HCEC 1CT (cell line): ENCODE measurements at places on chromosomes 1 and 21.

DNA sequence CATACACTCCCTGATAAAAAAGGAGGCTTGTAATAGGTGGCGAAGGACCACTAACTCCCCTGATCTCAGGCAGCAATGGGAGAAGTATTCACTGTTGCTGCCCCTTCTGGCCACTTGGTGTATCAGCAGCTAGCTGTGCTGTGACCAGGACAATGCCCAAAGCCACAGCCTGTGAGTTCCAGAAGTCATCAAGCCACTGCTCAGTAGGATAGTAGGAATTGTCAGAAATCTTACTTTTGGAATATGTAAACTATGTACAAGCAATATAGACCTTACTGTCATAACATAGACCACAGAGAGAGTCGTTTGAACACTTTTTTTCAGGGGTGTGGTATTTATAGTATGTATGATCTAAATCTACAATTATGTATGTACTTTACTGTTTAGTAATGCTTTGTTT, 248.3 kb upstream of the CAMK1G start:
- DNase-seq, result peak; percentile 33

DNA sequence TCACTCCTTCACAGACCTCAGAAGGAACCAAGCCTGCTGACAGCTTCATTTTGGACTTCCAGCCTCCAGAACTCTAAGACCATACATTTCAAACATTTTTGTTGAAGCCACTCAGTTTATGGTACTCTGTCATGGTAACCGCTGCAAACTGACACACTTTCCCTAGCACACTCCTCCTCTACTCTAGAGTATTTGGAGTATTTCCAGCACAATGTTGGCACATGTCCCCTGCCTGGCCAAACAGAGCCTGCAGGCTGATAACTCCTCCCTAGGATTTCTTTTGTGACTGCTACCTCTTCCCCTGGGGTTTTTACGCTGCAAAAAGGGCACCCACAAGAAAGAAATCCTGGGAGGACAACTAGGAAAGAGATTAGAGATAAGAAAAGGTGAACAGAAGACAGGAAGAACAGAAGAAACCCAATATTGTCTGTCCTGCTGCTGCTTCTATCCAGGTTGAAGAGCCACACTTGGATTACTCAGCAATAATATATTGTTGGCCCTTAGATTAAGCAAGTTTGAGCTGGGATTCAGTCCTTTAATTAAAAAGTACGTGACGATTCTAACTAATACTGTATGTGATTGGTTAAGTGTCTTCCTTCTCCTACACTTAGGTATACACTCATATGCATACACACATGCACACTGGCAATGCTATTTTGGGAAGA, 844.1 kb downstream of the LTN1 start:
- no peak for DNase-seq

DNA sequence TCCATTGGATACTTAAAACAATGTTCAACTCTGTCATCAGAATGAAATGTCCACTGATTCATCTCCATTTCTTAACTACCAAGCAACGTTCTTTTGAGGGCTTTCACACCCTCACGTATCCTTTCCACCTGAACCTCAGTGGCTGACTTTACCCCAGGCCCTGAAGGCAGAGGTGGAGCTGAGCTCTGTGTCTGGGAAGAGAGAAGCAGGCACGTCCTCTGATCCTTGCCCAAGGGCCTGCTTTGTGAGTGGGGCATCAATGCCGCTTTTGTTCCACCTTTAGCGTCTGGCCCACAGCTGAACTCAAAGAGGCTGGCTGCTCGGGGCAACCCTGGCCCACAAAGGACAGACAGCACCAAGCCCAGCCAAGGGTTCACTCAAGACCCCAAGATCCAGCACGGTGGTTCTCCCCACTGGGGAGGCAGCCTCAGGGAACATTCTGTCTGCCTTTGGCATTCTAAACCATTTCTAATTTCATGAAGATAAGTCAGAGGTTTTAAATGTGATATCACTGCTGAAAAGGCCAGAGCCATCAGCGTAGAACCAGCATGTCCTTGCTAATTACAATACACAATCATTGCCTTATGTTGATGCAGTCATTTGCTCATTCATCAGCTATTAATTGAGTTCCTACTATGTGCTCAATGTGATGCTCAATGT, 126.0 kb upstream of the UBE2U start:
- DNase-seq, result no peak

- no peak for DNase-seq
These were observed 153.3 kb upstream of the BEND5 start for GRCh38 chr1:48930011-48930410.

GRCh38 chr1:204478172-204478899, 16.3 kb downstream of the PIK3C2B start:
- DNase-seq, result no peak

- no peak for DNase-seq
These were observed 55.6 kb downstream of the UCK2 start for GRCh38 chr1:165883056-165883455.

GRCh38 chr21:17002594-17003257, 510.1 kb upstream of the CXADR start:
- no peak for DNase-seq

DNA sequence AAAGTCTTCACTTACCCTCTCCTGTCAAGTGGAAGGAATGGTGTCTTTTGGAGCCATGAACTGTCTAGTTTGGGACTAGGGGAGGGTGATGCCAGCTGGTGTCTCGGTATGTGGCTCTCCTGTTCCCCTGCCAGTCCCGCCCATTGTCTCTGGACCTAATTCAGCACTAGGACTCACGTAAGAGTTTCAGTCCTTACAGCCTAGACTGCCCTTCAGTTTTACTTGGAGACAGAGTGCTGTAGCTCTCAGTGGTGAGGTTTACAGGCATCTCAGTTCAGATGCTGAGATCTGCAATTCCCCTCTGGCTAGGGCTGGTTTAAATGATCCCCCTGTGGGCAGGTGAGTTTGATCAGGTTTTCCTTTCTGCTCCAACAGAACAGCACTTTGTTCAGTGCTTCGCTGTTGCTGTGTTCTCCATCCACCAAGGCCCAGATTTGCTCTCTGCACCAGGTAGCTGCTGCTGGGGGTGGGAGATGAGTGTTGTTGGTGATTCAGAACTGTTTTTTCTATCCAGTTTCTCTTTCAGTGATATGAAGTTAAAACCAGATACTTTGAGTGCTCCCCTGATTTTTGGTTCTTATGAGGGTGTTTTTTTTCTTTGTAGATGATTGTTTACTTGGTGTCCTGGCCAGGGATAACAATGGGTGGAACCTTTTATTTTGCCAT, 198.3 kb upstream of the RNPC3 start:
- DNase-seq, result no peak

GRCh38 chr1:156251527-156251926, 3.7 kb upstream of the PAQR6 start:
- no peak for DNase-seq

GRCh38 chr1:180909005-180909414, 3.7 kb upstream of the KIAA1614 start:
- DNase-seq, result no peak

DNA sequence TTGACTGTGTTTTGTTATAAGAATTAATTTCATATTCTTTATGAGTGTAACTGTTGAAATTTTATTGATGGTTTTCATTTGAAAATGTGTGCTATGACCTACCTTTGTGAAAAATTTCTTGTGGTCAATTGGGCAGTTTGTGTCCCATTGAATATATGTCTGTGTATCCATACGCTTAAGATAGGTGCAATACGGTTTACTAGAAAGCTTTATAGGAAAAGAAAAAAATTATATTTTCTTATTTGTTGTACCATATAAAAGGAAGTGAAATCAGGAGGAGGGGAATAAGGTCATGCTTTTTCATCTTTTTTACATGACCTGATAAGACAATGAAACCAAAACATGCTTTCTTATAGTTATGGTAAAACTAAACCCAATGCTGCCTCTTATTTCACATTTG, 807.7 kb downstream of the USP25 start:
- no peak for DNase-seq

GRCh38 chr21:38123626-38124025, 133.2 kb upstream of the KCNJ15 start:
- DNase-seq, result no peak

- DNase-seq, result no peak
These were observed 28.0 kb upstream of the SMPDL3B start for GRCh38 chr1:27906759-27907158.

DNA sequence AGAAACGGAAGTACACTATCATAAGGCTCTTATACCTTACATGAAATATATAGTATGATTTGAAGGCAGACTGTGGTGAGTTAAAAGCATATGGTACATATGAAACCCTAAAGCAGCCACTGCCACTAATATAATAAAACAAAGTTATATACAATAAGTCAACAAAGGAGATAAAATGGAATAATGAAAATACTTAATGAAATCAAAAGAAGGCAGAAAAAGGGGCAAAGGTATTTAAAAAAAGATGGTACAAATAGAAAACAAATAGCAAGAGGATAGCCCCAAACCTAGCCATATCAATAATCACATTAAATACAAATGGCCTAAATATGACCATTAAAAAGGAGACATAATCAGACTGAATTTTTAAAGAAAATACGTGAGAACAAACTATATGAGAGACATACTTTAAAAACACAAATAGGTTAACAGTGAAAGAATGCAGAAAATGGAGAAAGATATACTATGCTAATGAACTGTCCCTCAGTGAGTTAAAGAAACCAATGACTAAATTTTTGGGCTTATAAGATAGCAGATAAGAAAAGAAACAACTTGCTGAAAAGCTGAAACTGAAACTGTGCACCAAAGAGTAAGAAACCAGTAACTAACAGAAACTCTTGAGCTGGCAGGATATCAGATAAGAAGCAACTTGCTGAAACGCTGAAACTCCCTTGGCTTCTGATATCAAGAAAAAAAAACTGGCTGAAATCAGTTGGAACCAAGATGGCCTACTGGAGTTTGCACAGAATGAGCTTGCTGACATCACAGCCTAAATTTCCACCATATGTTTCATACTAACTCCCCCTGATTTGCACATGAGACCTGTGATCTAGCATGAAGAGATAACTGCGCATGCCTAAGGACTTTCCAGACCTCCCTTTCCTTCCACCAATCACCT, 44.3 kb upstream of the IL10 start:
- no peak for DNase-seq

- DNase-seq, result peak; percentile 13
These were observed 314 bp downstream of the DPH5 start for GRCh38 chr1:101025283-101025656.

DNA sequence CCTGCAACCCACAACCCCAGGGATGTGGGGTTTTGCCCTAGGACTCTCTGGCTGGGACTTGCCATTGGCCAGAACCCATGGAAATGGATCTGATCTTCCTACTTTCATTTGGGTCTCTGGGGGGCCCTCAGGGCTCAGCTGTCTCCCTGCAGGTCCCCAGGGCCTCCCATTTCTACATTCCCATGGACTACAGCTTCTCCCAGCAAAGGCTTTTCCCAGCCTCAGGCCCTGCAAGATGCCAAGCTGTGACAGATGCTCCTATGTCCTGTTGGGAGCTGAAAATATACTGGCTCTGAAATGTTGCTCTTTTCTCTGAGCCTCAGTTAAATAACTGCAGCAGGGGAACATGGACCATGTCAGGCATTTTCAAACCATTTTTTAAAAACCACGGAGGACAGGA, 99.5 kb upstream of the IGSF21 start:
- no peak for DNase-seq

GRCh38 chr1:194268839-194269238, 1082.4 kb upstream of the B3GALT2 start:
- no peak for DNase-seq

GRCh38 chr1:119361205-119361604, 7.4 kb upstream of the HAO2 start:
- no peak for DNase-seq
